ENCODE measurements at places on chromosomes 3 and 15. TPM values are rescaled to one million over a fixed set of nuclear protein-coding genes. Genes with fewer than 3 reads are reported as not detected.
A peak's percentile ranks its signal among the peaks of the same experiment; 100 is the strongest.

Gene STRIT1
- not detected for total RNA-seq

Gene IQGAP1
- 96.3 TPM for total RNA-seq

DNA sequence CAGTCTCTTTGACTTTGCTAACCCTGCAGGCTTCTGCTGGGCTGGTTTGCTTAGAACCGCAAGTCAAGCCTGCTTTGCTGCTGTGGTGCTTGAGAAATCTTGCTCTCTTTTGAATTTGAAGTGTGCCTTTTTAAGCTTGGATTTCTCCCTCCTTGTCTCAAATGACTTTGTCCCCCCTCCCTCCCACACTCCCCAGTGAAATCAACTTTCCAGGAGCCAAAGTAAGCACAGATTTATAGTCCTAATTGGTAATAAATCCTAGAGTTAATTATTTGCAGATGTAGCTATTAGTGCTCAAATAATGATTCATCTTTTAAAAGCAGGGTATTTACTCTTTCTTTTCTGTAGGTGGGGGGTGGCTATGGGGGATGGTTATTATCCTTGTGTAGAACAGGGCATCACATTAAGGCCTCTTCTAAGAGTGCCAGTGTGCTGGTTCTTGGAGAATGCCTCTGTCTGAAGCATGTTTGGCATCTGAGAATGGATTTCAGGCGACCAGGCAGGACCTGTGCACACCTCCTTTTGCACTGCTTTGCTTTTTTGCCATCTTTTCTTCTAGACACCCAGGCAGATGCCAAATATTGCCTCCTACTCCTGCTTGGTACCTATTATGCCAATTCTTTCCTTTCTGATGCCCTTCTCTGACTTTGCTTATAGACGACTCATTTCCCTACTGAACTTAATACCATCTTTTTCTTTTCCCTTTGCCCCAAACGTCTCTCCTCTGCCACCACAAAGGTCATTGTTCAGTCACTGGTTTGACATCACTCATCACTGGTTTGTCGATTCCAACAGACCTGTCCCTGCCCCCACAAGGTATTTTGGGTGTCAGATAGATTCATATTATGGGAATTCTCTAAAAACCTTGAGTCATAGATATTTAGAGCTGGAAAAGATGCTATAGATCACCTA, 50.7 kb downstream of the CLDN11 start:
- DNase-seq: no peak

DNA sequence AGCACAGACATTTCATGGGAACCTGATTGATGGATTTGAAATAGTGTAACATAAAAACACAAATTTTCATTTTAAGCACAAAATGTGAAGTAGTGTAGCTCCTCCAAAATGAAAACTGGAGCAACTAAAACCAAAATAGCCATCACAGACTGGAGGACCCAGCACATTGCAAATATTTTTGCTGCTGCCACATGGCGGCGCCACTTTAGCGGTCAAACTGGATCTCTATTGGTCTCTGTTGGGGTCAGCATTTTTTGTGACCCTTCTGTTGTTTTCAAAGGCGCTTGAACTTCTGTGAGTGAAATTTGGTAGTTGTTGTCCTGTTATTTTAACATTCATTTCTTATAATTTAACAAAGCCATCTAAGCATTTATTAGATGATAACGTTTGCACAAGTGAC, 259.9 kb downstream of the IL20RB start:
- DNase-seq: no peak

DNA sequence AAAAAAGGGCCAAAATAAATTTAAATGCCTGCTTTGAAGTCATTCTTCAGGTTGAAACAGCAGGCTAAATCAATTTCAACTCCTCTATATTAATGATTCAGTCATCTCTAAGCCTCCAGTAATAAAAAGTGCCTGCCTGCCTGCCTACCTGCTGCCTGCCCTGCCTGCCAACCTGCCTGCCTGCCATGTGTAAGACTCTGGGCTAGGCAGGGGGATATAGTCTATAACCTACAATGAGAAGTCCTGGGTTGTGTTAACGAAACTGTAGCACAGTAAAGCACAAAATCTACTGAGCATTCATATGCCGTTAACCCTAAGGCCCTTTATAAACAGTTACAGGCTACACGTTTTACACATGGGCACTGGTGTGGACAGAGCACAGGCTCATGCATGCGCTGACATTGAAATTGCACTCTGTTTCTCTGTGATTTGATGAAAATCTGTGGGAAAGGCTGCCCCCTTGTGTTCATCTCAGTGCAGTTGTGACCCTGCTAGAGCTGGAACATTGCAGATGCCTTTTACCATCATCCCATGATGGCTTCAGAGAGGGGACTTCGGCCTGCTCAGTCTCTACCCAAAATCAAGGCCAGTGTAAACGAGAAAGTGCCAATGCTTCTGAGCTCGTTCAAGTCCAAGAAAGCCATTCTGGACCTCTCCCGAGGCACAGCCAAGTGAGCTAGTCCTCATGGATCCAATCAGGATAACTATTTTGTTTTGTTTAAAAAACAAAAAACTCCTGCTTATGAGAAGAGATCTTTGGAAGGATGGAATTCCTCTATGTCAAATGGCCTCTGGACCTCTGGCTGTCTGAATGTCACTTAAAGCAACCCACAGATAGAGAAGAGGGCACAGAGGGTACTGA, 64.6 kb downstream of the EFL1 start:
- DNase-seq: peak; percentile 81

- no peak for DNase-seq
Observed at GRCh38 chr3:115062009-115062408, 85.1 kb downstream of the ZBTB20 start.
